ENCODE measurements at places on chromosomes 1 and 21.

- DNase-seq: no peak
Measured at GRCh38 chr21:43911935-43912487, 47.0 kb downstream of the AGPAT3 start.

DNA sequence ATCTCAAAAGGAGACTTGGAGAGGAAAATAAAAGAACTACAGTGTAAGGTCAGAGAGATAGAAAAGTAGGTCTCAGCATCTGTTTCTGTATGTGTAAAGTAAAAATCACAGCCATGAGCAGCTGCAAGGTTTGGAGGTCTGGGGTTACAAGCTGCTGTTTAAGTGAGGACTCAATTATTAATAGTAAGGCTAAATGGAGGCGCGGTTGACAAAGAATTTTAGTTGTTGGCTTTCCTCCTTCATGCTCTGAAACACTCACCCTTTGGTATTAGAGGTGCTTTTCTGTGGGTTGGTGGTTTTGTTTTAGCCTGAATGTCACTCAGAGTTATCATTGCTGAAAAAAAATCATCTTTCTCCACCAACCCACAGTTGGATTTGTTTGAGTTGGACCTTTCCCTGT lies 59.8 kb upstream of the HAO2 start:
- no peak for DNase-seq

- DNase-seq: no peak
Measured at GRCh38 chr1:154714638-154715037, 106.7 kb upstream of the ADAR start.

GRCh38 chr1:51072043-51072439 lies 30.0 kb upstream of the C1orf185 start:
- DNase-seq: no peak

DNA sequence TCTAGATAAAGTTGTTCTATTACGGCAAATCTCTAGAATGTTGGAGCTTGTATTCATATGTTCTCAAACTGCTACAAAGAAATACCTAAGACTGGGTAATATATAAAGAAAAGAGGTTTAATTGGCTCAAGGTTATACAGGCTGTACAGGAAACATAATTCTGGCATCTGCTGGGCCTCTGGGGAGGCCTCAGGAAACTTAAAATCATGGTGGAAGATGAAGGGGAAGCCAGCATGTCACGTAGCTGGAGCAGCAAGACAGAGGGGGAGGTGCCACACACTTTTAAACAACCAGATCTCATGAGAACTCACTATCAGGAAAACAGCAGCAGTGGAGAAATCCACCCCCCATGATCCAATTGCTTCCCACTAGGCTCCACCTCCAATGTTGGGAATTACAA lies 390.4 kb upstream of the ADGRL4 start:
- DNase-seq: no peak

GRCh38 chr1:166343276-166343675 lies 176.5 kb upstream of the FAM78B start:
- DNase-seq: no peak

DNA sequence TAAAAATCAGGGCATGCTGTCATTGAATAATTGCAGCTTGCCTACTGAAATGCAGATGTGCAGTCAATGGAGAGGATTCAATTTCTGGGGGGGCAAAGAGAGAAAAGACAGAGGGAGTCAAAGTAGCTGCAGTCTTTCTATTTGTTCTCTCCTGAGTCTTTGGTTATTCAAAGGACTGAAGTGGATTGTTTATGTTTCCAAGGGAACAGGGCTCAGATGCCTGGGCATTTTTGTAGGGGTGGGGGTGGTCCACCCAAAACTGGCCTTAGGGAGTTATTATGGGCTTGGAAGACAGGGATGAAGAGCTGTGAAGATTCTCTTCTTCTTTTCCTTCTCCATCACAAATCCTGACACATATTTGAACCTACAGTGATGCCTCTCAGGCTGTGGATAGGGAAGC lies 408.8 kb upstream of the DAB1 start:
- no peak for DNase-seq
